ENCODE measurements at places on chromosomes 2 and 18. TPM values are rescaled to one million over a fixed set of nuclear protein-coding genes. Genes with fewer than 3 reads are reported as not detected.

TXNL1 gene
- 58.8 TPM for total RNA-seq

MYO1B gene
- 220 TPM for total RNA-seq

FHL2 gene
- total RNA-seq: 110 TPM

MC5R gene
- not detected for total RNA-seq

KCNJ3 gene
- not detected for total RNA-seq

DNA sequence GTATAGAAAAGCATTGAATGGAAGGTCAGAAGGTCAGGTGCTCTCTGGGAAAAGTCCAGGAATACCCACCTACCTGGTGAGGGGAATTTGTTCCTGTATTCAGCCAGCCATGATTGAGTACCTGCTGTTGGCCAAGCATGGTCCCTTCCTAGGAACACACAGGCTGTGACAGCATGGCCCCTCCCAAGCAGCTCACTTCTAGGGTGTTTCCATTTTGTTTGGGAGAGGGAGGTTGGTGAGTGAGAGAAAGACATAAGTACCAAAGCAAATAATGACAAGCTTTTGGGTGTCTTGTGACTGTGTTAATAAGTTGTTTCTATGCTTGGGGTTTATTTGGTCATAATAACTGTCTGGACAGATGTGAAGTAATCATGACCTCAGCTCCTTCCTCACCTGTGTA lies 46.3 kb downstream of the CABLES1 start:
- DNase-seq: no peak

- DNase-seq: no peak
Measured at GRCh38 chr18:13290856-13291271, 72.3 kb downstream of the LDLRAD4 start.

DNA sequence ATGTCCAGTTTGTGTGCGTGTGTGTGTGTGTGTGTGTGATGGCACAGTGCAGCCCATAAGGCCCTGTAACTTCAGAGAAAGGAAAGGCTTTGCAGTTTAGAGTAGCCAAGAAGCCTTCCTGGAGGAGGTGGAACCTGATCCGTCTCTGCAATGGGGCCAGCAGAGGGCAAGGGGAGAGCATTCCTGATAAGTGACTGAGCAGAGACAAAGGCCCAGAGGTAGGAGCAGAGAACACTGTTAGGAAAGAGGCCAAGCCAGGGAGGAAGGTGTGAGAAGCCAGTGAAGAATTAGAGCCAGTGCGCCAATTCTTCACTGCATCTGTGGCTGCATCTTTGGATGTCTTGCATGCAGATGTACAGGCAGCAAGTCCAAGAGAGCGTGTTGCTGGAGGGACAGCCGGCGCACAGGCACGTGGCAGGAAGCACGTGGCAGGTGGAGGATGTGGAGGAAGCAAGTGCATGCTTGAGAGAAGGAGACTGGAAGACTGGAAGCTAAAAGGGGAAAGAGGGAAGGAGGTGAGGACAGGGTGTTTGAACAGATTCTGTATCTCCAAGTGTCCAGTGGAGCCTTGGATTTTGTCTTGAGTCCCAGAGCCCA lies 196.3 kb downstream of the CTIF start:
- DNase-seq: peak; percentile 58

DNA sequence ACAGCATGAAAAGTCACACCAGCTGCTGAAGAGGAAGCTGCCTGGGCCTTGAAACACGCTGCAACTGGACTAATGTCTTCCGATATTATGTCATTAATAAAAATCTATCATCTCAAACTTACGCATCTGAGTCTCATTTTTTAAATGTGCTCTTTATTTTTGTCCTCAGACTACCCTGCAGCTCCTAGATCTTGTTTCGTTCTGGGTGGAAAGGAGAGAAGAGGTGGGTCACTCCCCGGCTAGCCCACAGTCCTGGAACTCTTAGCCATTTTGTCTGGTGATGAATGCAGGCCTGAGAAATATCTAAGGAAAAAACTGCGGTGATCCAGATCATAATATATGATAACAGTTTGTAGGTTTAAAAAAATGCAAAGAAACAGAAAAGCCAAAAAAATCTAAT lies 73.3 kb downstream of the TXNL1 start:
- no peak for DNase-seq

DNA sequence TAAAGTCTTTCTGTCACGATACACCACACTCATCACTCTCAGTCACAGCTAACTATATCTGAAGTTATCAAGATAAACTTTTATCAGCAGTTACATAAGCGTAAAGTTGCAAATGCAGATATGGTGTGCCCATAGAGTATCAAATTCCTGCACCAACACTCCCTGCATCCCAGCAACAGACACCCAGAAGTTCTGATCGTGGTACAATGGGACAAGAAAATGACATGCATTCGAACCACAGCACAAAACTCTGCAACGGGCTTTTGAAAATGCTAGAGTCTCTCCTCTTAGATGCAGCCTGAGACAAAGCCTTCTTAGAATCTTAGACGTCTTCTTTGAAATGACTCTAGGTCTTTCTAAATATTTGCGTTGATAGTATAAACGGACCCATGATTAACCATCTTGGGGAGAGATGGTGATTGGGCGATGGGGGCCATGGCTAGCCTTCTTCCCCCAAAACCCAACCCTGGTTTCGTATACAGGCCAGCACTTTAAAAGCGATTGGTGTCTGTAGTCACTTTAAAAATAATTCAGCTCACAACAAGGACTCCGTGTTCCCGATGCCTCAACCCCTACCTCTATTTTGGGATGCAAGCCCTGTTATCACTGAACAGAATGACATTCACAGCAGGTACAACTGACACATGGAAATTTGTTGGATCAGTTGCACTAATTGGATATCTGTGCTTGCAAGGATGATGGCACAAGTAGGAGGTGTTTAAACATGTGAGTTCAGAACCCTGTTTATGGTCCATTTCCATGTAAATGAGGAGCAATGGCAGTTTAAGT lies 286.6 kb downstream of the MYT1L start:
- DNase-seq: no peak

GRCh38 chr2:112109278-112109677 lies 28.9 kb upstream of the FBLN7 start:
- DNase-seq: no peak

GRCh38 chr2:58875436-58875835 lies 634.3 kb upstream of the FANCL start:
- DNase-seq: no peak

Data from foreskin keratinocyte (primary cell).